ENCODE measurements at places on chromosomes 4 and X.

DNA sequence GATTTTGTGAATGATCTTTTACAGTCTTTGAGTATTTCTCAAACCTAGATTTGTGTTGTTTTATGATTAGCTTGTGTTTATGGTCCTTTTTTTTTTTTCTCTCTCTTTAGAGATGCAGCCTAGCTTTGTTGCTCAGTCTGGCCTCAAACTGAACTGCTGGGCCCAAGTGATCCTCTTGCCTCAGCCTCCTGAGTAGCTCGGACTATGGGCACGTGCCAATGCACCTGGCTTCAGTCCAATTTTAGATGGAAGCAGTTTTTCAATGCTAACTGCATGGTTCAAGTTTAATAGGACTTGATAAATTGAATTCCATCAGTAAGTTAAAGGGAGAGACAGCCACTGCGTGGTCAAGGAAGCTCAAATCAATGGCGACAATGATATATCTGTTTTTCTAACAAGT lies 3.8 kb upstream of the FGG start:
- no peak for DNase-seq

DNA sequence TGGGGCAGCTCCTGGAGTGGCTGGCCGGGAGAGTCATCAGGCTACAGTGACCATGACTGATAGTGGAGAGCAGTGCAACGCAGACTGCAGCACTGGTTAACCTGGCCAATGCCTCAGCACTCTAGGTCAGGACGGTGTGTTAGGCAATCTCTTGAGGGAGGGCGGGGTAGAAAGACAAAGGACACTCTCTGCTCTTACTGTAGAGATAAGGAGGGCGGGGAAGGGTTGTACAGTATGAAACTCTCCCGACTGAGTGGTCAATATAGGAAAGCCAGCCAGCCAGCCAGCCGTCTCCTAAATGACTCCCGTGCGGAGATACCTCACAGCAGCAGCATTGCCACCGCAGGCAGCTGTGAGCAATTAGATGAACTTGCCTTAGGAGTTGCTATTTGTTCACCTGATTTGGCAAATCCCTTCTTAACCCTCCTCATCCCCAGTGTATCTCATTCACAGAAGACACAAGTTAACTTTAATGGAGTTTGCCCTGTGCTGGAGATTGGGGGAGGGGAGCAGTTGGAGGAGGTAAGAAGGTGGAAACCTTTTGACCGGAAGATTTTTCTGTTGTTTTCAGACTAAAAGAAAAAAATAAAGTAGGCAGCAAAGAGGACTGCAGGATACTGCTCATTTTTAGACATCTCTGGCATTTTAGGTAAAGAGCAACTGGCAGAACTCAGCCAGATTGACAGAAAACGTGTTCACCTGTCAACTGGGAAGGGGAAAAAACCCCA lies 330.5 kb downstream of the HNRNPD start:
- peak; percentile 40 for DNase-seq

- DNase-seq, result no peak
These were observed 4.3 kb upstream of the SLC26A1 start for GRCh38 chr4:997375-998071.

GRCh38 chr4:151031831-151032605 lies 16.9 kb upstream of the LRBA start:
- DNase-seq, result peak; percentile 85

DNA sequence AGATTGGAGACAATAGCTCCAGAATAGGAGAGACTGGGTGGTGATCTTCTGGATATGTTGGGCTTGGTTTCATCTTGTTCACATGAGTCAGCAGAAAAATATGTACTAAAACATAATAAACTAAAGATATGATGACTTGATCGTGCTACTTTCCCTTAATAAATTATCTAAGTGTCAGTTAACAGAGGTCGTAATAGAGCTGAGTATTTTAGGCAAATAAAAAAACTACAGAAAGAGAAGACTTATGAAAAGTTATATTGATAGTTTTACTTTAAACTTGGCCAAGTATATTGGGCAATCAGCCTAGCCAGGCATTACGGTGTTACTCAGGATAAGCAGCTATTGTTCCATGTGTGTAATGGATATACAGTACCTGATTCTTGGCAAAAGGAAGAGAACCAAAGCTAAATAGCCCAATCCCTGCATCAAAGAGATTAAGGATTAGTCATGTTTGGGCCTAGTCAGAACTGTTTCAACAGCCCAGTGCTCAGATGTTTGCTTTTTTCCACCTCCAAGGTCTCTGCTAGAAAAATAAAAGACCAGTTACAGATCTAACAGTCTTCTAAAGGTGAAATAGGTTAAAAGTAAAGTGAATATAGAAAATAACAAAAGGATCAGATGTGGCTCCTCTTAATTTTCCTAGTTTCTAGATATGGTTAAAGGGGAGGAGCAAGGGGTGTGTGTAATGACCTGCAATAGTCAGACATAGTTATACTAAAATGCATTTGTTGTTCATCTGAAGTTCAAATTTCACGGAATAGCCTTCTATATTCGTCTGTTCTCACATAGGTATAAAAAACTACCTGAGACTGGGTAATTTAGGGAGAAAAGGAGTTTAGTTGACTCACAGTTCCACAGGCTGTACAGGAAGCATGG lies 262.6 kb downstream of the ADGRL3 start:
- DNase-seq, result peak; percentile 66

Data from kidney tubule cell (primary cell).